ENCODE measurements at places on chromosomes 5 and 9.
A peak's percentile ranks its signal among the peaks of the same experiment; 100 is the strongest.

DNA sequence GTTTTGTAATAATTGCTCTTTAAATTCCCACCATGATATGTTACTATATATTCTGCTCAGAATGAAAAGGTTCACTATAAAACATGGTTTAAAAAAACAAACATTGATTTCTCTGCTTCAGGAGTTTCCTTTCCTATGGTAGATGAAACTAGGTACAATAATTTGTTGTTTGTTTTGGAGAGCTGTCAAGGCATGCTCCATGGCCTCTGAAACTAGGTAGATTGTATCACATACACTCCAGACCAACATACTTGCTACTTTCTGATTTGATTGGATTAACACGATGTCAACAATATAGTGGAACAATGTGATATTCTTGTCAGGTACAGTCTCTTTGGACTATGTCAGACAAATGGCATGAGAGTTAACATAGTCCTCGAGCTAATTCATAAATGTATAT lies 452.7 kb upstream of the CDH9 start:
- DNase-seq: no peak

GRCh38 chr5:168218746-168219145 lies 72.7 kb upstream of the WWC1 start:
- DNase-seq: no peak

GRCh38 chr5:172832383-172833315 lies 1.4 kb upstream of the ERGIC1 start:
- no peak for DNase-seq

DNA sequence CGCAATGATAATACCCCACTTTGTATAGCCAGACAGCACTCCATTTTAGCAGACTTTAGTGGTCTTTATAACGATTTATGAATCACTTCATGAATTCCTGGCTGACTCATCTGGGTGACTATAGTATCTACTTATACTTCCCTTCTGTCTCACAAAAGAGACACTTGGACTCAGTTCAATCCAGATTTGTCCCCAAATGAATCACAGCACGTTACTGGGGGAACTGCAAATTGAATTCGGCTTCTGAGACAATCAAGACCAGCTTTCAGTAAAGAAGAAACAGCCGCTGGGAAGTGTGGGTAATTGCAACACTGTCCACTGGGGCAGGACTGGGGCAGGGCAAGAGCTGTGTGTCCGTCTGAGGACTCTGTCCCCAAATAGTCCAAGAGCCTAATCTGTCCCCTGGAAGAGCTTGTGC lies 337.3 kb upstream of the RFX3 start:
- no peak for DNase-seq

DNA sequence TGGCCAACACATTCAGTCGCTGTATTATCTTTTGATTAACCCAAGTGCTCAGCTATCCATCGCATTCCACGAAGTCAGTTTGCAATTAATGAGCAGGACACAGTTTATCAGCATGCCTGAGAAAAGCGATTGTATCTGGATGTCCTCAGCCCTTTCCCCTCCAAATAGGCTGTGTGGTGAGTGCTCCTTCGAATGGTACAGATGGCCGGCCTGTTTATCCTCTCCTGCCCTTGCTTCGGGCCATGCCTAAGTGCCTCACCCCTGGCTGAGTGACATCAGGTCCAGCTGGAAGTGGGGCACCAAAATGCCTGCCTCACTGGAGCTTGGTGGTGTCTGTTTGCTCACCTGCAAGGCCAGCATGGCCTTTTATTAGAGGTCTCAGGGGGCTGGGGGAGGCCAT lies 317.3 kb downstream of the GADD45G start:
- no peak for DNase-seq

DNA sequence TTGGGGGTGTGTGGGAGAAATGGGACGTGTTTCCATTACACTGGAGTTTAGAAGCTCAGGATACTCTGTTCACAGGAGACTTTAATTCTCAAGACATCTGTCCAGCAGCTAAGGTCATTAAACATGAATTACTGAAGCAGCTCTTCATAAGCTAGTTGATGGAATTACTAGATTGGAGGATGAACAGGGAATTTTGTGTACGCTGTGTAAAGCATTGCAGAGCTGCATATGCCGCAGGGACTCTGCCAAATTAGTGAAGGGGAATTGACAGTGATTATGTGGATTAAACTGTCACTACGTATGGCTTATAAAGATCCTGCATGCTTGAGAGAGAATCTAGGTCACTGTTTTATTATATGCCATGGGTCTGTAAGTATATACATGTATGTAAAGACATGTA lies 177.5 kb upstream of the TBC1D2 start:
- no peak for DNase-seq

- DNase-seq: no peak
Measured at GRCh38 chr5:55450050-55450765, 84.6 kb downstream of the PLPP1 start.

- no peak for DNase-seq
Measured at GRCh38 chr9:93826209-93826608, 128.9 kb downstream of the BARX1 start.

DNA sequence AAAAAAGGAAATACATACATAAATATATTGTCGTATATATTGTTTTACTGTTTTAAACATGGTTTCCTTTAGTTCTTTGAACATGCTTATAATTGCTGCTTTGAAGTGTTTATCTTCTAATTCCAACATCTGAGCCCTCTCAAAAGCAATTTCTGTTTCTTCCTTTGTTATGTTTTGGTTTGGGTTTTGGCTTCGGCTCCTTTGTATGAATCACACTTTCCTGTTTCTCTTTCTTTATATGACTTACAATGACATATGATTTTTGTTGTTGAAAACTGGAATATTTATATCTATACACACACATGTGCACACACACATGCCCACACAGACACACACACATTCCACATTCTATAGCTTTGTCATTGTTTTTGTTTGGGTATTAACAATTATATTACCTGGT lies 1206.7 kb downstream of the CDH12 start:
- no peak for DNase-seq

DNA sequence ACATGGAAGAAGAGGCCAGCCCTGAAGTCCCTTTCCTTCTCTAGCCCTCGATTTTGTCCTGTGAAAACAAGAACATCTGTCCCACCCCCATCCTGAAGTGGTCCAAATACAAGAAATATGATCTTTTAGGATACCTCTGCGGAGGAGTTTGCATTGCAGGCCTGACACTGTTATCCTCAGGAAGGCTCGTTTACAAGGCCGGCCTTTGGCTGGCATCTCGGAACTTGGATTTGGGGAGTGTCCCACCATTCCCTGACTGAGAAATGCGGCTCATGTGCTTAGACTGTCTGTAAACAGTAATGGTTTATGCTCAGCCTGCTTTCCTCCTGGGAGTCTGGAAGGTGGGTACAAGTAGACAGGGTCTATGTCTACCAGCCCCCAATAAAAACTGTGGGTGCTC lies 26.4 kb downstream of the WHRN start:
- no peak for DNase-seq

DNA sequence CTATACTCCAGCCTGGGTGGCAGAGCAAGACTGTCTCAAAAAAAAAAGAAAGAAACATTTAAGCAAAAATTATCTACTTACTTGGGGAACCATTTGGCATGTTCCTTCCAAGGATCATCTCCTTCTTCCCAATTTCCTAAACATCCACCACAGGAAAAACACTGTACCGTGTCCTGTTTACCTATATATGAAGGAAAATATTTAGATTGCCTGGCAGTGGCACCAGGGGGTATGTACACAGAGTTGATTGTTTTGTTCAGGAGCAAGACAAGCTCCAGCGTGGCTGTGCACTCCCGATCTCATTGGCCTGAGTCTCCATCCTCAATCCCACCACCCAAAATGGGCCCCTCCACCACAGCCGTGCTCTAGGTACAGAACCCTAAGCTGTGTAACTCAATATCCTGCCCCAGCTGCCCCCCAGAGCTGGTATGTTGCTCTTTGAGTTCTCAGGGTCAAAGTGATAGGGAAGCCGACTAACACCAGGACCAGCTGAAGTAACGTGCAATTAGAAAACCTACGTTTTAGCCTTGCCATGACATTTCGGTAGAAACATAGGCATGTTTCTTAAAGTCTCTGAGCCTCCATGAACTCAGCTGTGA lies 13.8 kb downstream of the NAIP start:
- DNase-seq: no peak

DNA sequence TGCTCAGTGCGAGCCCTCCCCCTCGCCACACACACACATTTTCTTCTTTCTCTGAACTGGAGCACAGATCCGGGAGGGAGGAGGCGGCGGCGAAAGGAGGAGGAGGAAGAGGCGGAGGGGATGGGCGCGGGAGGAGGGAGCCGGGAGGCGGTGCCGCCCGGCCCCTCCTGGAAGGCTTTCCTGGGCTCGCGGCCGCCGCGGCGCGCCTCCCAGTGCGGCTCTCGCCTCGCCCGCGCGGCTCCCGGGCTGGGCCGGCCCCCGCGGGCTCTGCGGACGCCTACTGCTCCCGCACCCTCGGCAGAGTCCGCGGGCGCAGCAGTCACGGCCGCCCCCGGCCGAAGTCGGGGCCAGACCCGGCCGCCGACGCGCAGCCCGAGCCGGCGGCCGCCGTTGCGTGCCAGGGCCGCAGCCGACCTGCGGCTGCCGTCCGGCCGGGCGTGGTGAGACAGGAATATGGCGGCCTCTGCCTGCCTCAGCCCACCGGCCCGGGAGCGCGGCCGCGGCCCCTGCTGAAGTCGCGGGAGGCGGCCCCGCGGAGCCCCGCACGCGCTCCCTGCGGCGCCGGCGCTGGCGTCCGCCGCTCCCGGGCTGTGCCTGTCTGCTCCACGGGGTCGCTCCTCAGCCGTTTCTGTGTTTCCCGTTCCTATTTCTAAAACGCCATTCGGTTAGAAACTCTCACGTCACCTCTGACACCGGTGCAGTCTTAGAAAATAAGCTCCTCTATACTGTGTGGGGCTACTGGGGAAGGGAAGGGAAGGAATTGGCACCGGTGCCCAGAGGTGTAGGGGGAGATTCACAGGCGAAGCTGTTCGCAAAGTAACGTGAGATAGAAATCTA lies 500 bp upstream of the GNAQ start:
- DNase-seq: peak; percentile 94

- no peak for DNase-seq
Measured at GRCh38 chr9:130186839-130187522, 14.8 kb downstream of the NCS1 start.

- DNase-seq: no peak
Measured at GRCh38 chr9:90219548-90220118, 423.0 kb downstream of the DIRAS2 start.

DNA sequence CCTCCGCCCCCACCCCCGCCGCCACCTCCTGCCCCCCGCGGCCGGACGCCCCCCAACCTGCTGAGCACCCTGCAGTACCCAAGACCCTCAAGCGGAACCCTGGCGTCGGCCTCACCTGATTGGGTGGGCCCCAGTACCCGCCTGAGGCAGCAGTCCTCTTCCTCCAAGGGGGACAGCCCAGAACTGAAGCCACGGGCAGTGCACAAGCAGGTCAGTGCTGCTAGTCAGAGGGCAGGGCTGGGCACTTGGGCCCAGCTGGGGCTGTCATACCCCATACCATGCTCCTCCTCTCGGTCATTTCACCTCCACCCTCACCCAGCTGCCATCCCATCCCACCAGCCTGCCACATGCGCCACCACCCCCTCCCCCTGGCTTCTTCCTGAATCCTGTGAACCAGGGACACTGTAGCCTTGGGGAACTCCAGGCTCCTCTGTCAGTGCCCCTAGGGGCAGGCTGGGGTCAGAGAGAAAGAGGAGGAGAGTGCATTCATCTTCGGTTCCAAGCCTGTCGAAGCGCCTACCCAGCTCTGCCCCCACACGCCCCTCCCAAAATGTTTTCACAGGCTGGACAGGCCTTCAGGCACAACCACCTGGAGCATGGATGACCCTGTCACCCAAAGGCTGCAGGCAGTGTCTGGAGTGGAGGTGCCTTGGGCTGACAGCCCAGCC lies 122.0 kb downstream of the DAB2IP start:
- DNase-seq: no peak
